Activated gamma-delta T cell treated with anti-CD3 and anti-CD28 coated beads, Interleukin-2, amount 50 U/mL, for 16 hours (primary cell): ENCODE measurements at places on chromosomes 1 and 21.

DNA sequence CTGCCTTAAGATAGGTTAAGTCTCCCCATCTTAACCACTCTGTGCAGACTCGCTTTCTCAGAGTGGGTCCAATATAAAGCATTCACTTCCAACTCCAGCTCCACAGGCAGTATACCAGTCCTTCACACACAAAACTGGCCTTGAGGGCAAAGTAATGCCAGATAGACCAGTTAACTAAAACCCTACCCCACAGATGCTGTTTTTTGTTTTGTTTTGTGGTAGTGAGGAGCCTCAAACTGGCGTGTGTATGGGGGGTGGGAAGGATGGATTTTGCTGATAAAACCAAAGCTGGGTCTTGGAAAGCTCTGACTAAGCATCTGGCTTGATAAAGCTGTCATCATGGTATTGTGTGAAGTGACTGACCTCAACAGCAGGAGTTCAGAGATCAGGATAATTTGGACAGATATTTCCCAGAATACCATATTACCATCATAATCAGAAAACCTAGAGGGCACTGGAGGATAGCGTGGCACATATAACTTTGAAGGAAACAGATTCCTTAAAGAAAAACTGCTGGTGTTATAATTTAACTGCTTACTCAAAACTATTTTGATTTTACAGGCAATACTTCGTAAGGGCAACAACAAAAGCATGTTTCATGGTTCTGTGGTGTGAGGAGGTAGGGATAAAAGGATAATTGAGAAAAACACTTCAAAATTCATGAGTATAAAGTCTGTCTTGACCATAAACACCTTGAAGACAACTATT, 29.6 kb upstream of the CPLANE2 start:
- DNase-seq: no peak

DNA sequence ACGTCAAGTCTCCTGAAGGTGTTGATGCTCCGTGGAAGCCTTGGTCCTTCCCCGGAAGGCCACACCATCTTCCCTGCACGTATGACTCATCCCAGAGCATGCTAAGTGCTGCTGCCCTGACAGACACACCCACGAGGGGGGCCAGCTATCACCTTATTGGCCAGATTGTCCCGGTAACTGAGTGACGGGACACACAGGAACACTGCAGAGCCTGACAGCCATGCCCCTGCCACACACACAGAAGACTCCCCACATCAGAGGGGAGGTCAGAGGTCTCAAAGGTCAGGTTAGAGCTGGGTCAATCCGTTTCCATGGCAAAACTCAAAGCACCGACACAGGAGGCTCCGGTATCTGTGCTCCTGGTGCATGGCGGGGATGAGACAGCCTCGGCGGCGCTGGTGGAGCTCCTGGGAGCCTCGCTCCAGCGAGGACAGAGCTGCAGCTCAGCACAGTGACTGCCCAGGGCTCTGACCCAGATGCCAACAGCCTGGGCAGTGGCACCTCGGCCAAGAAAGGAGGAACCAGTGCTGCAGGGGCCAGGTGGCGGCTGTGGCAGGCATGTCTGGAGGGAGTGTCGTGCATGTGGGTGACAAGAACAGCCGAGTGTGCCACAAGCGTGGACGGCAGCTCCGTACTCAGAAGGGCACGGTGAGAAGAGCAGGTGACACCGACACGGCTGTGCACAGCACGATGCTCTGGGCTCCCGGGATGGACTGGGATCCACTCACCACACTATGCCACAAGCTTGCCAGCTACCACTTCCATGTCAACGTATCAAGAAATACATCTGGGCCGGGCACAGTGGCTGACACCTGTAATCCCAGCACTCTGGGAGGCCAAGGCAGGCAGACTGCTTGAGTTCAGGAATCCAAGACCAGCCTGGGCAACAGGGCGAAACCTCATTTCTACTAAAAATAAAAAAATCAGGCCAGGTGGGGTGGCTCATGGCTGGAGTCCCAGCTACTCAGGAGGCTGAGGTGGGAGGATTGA, 14.8 kb upstream of the TMEM240 start:
- no peak for DNase-seq

GRCh38 chr1:33374336-33375105, 53.6 kb upstream of the A3GALT2 start:
- DNase-seq: no peak

GRCh38 chr1:220884981-220885918, 6.0 kb downstream of the HLX start:
- no peak for DNase-seq
